Bronchial epithelial cell (primary cell): ENCODE measurements at places on chromosomes 1 and 21. TPM values are rescaled to one million over a fixed set of nuclear protein-coding genes. Genes with fewer than 3 reads are reported as not detected.

DNA sequence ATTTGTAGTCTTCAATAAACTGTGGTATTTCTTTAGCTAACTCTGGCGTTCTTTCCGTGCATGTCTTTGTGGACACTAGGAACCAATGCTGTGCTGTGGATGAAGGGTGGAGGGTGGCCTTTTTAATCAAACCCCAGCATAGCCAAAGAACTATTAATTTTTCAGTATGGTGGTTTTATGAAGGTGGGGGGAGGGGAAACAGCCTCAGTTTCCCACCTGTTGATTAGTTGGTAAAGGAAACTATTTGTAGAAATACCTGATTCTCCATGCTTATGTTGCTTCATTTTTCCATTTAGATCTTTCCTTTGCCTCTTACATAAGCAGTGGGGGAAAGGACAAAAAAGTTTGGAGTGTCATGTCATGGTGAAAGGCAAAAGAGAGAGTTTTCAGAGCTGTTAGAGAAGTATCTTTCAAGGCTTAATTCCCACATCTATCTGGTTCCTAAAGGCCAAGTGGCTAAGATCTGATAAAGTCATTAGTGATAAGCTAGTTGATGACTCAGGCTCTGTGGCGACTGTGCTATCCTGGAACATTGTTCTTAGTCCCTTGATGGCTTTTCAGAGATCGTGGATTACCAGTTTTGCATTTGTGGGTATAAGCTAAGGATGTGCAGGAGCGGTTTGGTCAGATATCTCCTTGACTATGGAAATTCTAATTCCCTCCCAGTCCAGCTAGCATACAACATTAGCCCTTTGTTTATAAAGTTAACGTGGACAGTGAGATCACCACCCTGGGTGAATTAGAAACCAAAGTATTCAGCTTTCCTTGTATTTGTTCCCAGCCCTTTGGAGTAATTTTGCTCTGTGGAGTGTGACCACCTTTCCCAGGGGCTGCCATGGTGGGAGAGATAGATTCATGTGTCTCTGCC, 8.7 kb upstream of the HAX1 start:
- DNase-seq = no peak

GRCh38 chr1:172967936-172968335, 82.8 kb downstream of the TNFSF18 start:
- DNase-seq = no peak

GRCh38 chr21:44602463-44602850, 2.1 kb downstream of the KRTAP10-7 start:
- DNase-seq = no peak

- DNase-seq = no peak
Measured at GRCh38 chr1:76035053-76035452, 39.5 kb upstream of the ST6GALNAC3 start.

GRCh38 chr21:42331660-42332059, 16.5 kb upstream of the TFF3 start:
- DNase-seq = no peak

DNA sequence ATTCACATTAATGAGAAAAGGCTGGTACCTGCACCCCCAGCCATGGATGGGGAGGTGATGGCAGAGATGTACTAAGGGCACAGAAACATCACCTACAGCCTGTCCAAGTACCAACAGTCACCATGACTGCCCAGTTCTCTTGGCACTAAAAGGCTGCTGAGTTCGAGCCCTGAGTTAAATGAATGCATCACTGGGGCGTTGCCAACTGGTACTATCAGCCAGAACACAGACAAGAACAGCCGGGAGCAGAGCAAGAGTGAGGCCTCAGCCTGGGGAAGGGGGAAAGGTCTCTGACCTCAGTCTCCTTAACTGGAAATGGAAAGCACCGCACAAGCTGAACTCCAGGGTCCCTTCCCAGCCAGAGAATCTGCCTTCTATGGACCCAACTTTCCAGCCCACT, 60.5 kb downstream of the GLIS1 start:
- no peak for DNase-seq

DNA sequence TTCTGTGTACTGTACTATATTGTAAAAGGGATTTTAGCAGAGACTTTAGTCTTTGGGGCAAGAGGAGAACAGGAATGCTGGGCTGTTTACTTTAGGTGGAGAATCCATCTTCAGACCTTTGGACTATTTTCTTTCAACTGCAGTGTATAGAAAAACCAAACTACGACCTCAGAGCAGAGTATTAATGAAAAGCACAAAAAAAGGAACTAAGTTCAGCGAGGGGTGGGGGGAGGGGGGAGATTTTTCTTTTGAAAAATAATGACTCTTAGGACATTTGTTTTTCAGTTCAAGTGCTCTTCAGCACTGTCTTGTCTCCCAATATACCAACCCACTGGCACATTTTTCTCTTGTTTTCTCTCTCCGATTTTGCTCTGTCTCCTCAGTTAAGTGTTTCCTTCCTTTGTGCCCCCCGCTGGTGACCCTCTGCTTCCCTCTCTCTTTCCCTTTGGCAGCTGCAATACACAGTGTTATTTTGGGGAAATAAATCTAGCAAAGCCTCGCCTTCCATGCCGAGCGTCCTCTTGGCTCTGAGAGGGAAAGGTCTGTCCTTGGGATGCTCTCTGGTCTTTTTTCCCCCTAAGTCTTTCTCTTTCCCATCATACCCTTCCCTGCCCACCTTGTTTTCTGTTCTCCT, 44.8 kb downstream of the ACP6 start:
- DNase-seq = no peak

VHLL gene
- total RNA-seq = 0.26 and 0.77 TPM in 2 replicates

DPH5 gene
- total RNA-seq = 21.5 and 42.4 TPM in 2 replicates

TRABD2B gene
- under 0.01 TPM in 2 replicates for total RNA-seq

RNU1-2 gene
- 2,323 and 5,262 TPM in 2 replicates for total RNA-seq

ZNF593OS gene
- total RNA-seq = not detected in 2 replicates
